ENCODE measurements at places on chromosomes 5 and 9.
A peak's percentile ranks its signal among the peaks of the same experiment; 100 is the strongest.

GRCh38 chr5:75601567-75601966 lies 9.7 kb upstream of the ANKDD1B start:
- DNase-seq: no peak

DNA sequence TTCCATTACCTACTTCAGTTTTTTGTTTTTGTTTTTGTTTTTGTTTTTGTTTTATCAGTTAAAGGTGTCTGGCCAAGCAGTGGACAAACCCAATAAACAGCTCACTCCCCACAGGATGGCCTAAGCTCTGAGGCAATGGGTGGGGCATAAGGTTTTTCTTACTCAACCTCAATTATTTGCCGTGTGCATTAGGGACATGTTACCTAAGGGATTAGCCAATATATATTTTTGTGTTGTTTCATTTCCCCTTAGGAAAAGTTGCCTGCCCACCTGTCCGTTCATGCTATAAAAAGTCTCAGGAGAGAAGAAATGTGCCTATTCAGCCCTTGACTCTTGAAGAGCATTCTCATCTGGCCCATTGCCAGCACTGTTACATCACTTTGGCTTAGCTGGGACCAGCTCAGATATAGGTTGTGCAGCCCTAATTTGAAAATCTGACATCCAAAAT lies 7.3 kb downstream of the SH3RF2 start:
- no peak for DNase-seq

DNA sequence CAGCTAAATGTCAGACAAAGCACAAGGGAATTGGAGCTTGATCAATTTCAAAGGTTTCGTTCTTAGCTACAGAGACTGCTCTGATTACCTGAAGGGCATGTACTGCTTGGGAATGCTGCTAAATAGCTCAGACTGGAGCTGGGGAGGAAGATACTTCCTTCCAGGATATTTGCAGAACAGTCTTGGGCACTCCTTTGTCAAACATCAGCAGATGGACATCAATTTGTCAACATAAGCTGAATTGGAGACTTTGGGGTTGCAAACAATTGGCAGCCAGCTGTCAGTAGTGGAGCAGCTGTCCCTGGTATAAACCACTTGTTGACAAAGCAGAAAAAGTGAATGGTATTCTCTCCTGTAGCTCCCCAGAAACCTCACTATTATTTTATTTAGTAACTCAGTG lies 182.0 kb downstream of the CCDC192 start:
- no peak for DNase-seq

GRCh38 chr5:77881528-77881927 lies 105.4 kb upstream of the TBCA start:
- DNase-seq: no peak

DNA sequence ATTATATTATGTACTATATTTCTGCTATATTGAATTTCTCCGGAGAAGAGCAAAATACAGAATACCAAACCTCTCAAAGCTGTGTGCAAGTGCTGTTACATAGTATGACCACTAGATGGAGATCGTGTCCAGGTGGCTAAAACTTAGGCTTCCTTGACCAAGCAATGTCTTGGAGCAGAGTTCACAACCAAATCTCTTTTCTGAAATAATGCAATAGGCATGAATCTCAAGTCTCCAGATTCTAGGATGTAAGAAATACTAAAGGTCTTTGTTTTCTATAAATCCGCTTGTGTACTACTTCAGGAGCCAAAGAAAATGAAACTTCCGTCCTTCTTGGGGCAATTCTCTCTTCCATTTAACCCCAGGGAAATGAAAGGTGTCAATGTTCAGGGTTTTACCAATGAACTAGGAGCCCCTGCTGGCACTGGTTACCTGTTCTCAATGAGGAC lies 181.5 kb upstream of the RAI14 start:
- DNase-seq: peak; percentile 58

GRCh38 chr5:77563475-77563874 lies 71.4 kb upstream of the WDR41 start:
- no peak for DNase-seq

- DNase-seq: no peak
These were observed 38.8 kb upstream of the BOD1 start for GRCh38 chr5:173655196-173655797.

- no peak for DNase-seq
These were observed 1043.2 kb downstream of the CDH18 start for GRCh38 chr5:18944771-18945170.

DNA sequence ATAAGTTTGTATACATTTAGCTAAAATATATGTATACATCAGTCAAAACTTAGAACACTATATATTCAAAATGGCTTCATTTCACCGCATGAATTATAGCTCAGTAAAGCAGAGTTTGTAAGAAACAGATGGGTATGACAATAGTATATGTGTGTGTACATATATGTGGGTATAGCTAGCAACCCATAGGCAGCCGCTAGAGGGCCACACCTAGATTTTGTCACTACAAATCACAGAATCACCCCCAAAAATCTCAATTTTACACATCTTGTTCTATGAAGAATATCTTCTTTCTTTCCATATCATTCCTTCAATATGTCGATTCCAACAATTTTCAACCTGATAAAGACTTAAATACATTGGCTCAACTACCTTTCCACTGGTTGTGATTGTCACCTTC lies 357.8 kb upstream of the CCNG1 start:
- no peak for DNase-seq

DNA sequence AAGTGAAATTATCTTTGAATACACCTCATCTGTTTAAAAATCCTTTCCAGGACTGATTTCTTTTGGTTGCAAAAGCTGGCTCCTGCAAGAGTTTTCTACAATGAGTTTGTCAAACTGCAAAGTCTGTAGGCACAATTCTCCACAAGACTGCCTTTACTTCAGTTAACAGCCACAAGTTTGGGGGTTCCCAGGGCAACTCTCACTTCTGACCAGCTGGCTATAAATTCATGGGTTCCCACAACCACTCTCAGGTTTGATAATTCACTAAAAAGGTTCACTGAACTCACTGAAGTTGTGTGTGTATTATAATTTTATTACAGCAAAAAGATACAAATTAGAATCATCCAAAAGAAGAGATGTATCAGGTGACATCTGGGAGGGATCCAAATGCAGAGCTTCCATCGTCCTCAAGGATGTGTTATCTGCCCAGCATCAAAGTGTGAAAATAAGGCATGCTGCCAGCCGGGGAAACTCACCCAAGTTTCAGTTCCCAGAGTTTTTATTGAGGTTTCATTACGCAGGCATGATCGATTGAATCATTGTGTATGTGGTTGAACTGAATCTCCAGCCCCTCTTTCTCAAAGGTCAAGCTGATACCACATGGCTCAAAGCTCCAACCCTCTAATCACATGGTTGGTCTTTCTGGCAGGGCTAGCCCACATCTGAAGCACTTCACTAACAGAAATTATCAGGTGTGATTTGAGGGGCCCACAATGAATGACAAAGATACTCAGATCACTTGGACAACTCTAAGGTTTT lies 19.0 kb upstream of the PSIP1 start:
- DNase-seq: peak; percentile 73

DNA sequence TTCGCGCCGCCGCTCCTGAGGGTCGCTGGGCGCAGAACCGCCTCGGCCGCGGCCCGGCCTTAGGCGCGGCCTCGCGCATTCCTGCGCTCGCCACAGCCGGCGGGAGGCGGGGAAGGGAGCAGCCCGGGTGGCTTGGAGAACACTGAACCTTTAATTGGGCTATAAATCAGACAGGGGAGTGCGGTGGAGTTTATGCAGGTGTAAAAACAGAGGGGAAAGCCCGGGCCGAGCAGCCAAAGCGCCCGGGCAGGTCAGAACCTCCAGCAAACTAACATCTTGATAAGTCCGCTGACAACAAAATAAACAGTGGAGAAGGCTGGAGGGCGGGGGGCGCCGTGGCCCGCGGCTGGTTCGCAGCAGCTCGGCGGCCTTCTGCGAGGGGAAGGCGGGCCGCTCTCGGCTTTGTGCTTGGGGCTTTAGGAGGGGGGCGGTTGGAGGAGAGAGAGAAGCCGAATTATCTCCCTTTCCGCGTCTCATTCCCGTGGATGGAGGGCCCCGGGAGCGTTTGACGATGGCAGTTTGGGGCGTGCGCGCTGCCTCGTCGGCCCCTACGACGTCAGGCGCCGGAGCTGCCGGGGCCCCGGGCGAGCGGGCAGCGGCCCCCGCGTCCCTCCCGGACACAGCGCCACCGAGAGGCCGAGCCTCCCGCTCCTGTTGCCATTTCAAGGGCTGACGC lies 11.3 kb downstream of the FOXD1 start:
- no peak for DNase-seq

GRCh38 chr5:79489773-79490172 lies 24.2 kb downstream of the HOMER1 start:
- no peak for DNase-seq

DNA sequence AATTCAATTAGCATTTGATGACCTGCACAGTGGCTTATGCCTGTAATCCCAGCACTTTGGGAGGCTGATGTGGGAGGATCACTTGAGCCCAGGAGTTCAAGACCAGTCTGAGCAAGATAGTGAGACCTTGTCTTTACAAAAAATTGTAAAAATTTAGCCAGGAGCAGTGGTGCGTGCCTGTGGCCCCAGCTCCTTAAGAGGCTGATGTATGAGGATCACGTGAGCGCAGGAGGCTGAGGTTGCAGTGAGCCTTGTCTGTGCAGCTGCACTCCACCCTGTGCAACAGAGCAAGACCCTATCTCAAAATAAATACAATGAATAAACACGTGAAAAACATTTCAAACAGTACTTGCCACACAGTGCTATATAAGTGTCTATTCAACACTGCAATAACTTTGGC lies 4.2 kb downstream of the ABCA1 start:
- no peak for DNase-seq

DNA sequence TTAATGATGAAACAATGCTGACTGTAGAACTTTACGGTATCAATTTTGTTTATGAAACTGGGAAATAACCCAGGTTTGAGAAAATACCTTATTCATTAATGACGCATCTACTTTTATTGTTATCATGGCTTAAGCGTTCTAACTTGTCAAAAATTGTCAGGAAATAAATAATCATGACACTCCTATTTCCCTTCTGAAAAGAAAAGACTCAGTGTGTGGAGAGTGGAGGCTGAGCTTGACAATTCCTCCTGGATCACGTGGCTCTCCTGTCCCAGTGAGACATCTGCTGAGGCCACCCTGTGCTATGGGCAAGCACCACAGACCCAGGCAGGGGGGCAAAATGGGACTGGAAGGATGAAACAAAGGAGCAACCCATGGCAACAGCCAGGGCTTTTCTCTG lies 466.4 kb downstream of the ZNF608 start:
- DNase-seq: no peak

- DNase-seq: no peak
These were observed 268.0 kb downstream of the BNC2 start for GRCh38 chr9:16602494-16602893.

DNA sequence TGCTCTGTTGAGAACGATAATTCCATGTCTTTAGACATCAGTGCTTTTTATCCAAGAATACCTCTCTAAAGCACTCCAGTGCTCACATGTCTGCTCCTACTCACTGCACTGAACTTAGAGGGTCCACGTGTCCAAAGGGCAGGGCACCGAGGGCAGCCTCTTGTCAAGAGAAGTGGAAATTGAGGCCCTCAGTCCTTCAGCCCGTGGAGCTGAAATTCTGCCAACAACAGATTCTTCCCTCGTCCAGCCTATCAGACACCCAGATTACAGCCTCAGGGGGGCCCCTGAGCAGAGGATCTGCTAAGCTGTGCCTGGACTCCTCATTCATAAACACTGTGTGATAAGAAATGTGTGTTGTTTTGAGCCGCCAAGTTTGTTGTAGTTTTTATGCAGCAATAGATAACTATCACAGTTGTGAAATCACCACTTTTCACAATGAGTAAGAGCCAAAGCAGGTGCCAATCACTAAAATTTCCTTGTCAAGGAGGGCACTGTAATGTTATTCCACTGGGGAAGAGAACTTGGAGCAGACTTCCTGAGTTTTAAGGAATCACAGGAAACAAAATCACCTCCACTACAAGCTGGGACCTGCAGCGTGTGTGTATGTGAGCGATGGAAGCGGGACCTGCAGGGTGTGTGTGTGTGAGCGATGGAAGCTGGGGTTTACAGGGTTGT lies 58.8 kb upstream of the IGFBPL1 start:
- no peak for DNase-seq

DNA sequence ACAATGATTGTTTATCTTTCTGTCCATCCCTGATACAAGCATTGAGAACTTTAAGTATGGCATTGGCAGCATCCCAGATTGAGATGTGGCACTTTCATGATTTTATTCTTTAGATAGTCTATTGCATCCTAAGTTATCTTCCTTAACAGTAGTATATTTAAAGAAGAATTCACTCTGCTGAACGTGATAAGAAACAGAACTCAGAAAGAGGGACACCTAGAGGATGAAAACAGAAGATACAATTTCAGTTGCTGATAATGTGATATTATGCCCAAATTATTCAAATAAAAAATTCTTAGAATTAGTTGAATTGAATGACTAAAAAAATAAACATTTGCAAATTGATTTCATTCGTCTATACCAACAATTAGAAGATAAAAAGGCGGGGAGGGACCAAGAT lies 218.1 kb upstream of the DMRTA1 start:
- DNase-seq: no peak

DNA sequence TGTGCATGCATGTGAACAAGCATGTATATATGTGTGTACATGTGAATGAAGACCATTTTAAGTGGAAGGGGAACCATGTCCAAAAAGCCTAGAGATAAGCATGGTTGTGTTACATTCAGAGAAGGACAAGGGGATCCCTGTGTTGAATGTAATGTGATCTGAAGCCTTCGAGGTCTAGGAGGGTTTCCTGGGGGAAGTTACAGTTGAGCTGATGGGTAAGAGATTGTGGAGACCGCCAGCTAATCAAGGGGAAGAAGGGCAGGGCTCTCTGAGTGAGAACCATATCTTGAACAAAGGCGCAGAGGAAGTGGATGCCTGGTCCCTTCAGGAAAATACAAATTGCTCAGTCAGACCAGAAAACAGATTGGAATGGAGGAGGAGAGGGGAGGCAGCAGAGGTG lies 45.5 kb upstream of the TNFSF15 start:
- DNase-seq: no peak

GRCh38 chr9:101333490-101333889 lies 51.3 kb downstream of the BAAT start:
- no peak for DNase-seq

DNA sequence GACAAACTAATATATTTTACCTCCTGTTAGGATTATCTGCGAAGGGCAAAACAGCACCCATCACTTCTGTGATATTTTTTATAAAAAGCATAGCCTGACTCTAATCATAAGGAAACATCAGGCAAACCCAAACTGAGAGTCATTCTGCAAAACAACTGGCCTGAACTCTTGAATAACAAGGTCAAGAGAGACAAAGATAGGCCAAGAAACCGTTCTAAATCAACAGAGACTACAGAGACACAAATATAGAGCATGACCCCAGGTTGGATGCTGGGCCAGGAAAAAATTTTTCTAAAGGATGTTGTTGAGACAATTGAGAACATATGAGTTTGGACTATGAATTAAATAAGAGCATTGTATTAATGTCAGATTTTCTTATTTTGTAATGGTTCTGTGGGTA lies 384.9 kb downstream of the NFIB start:
- DNase-seq: no peak

- peak; percentile 82 for DNase-seq
These were observed at the start of gene PDGFRB for GRCh38 chr5:150155258-150156026. Gene PDGFRB (minus strand): TSS chr5:150155845. CDS start chr5:150137047, 18,798 bp downstream.

GRCh38 chr5:15510831-15511230 lies 10.9 kb downstream of the FBXL7 start:
- no peak for DNase-seq

Measured in GM10248 (cell line).